Suppressor macrophage (primary cell): ENCODE measurements at places on chromosomes 11 and 22.

GRCh38 chr11:34250732-34251588 lies 106.8 kb downstream of the ABTB2 start:
- DNase-seq, result peak; percentile 91

DNA sequence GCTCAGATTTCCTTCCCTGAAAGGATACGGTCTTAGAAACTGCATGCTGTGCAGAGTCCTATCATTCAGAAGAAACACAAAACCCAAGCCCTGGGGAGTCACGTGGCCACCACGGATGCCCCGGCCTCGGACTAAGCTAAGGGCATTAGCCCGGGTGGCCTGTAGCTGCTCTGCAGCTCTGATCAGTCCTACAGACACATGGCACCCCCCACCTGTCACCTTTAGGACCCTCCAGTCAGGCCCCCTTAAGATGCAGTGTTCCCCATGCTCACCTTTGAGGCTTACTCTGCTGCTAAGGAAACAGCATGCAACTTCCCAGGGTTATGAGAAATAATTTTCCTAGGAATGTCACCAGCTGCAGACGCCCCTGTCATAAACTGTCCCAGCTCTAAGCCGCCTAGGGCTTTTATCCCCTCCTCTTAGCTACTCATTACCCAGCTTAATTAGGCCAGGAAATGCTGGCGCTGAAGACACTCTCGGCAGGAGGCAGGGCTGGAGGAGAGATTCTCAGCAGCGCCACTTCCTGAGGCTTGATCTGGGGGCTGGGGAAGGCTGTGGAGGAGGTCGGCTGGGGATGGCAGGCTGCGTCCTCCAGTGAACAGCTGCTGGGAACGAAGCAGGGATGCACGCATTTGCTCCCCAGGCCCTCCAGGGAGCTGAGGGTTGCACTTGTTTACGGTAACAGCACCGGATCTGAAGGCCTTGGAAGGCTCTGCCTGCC lies 47.2 kb upstream of the ADA2 start:
- no peak for DNase-seq

- no peak for DNase-seq
Measured at GRCh38 chr11:80417681-80418080, 976.9 kb upstream of the TENM4 start.

DNA sequence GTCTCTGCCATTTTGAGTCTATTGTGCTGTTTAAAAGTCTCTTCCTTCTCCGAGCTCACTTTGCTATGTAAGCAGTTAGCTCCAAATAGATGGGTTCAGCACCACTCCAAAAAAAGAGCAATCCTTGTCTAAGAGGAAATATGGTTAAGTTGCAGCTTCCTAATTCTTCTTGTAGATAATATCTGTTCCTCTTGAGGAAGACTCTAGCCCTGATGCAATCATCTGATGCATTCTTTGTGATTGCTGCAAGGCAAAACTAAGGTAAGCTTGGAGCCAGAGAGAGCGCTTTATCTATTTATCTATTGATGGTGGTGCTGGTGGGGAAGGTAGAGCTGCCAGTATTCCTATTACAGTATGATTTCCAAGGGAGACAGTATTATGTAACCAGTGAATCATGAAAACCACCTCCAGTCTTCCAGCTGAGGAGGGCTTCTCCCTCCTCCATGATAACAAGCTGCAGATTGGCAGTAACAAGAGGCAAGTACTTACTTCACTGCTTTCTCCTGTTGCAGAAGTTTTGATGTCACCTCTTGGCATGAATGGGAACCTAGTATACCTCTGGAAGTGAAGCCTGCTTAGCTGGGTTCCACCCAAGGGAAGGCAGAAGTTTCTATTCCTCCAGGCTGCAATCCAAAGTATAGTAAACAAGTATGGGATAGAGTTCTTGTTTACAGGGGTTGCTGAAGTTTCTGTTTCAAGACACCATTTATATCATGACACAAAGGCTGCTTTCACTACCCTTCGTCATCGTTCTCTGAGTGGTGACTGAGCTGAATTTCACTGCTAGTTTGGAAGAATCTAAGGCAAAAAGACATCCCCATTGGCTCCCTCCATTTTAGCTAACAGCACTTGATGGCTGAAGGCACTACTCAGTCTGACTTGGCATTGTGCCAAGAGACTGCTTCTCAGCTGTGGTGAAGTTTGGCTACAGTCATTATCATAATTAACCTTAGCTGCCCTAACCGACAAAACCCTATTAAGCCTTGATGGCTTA lies 49.7 kb downstream of the FDX1 start:
- DNase-seq, result peak; percentile 91

DNA sequence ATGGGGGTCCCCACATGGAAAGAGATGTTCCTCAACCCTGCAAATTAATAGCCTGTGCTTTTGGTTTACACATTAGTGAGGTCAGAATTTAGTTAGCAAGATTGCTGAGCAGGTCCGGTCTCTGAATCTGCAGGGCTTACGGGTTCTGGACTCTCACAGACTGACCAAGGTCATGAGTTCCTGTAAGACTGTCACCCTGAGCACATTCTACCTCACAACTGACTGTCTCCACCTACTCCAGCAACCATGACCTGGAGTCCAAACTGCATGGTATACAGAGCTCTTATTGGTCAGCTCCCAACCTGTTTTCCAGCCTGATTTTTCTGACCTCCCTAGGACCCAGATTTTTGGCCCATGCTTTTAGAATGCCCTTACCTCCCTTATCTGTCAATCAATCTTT lies 28.2 kb downstream of the DKK3 start:
- no peak for DNase-seq

DNA sequence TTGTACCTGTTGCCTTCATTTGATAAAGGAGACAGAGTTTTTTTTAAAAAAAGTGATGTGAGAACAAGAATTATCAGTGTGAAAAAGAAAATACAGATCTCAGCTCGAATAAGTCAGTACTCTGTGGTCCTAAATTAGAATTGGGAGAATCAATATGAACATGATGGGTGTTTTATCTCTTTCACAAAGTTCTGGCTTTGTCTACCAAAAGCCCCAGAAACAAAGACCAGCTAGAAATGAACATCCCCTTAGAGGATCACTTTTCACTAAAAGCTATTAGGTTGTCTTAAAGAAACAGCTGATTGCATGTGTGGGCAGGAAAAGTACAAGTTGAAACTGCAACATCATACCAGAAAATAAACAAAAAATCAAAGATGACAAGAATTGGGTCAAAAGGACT lies 8.4 kb upstream of the ST14 start:
- no peak for DNase-seq

DNA sequence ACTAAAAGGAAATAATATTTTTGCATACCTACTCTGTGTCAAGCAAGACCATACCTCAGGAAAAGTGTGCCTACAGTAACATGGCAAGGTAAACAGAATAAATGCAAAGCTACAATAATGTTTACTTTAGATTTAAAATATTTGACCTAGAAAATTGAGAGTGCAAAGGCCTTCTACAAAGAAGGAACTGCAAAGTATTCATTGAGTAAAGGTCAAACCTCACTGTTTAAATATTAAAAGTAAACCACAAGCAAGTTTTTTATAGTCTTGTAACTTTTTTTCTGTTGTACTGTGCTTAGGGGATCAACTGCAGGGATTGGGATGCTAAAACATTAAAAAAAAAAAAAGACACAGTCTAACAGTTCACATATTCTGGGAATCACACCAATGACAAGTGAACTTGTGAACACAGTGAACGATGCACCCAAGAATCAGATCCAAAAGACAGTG lies 48.8 kb downstream of the CWF19L2 start:
- DNase-seq, result no peak

- DNase-seq, result no peak
Measured at GRCh38 chr22:47022075-47022473, 259.6 kb downstream of the TBC1D22A start.

DNA sequence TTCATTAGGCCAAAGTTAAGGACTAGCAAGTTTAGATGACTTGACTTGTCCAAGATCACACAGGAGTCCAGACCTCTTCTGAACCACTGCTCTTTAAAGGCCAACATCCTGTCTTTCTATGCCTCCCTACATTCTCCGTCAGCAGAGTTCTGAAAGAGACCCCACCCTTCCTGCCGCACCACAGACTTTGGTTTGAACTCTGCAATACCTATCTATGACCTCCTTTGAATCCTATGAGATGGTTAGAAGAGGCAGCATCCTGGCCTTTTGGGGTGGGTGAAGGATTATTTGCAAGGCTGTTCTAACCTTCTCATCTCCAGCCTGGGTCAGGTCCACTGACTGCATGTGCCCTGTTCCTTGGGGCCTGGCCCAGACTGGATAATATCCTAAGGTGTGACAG lies 4.3 kb upstream of the RRM1 start:
- DNase-seq, result no peak

GRCh38 chr11:111367411-111368284 lies 11.4 kb downstream of the POU2AF1 start:
- DNase-seq, result no peak

- no peak for DNase-seq
Measured at GRCh38 chr11:72864702-72865655, 50.8 kb downstream of the ATG16L2 start.

- DNase-seq, result no peak
Measured at GRCh38 chr22:31150615-31151014, 9.4 kb upstream of the RNF185 start.

DNA sequence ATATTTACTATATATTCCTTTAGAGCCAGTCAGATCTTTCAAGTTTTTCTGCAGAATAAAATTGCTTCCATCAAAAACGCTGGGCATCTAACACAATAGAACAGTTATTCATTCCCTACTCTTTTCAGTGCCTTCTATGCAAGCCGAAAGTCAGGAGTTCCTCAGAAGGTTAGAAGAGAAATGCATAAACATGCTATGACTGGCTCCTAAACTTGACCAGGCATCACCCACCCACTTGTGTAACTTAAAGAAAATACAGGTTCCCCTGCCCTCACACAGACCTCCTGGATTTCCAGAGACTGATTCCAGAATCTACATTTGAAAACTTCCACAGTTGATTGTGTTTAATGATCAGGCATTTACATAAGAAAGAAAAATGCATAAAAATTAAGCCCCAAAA lies 19.3 kb upstream of the ARHGAP32 start:
- DNase-seq, result no peak

DNA sequence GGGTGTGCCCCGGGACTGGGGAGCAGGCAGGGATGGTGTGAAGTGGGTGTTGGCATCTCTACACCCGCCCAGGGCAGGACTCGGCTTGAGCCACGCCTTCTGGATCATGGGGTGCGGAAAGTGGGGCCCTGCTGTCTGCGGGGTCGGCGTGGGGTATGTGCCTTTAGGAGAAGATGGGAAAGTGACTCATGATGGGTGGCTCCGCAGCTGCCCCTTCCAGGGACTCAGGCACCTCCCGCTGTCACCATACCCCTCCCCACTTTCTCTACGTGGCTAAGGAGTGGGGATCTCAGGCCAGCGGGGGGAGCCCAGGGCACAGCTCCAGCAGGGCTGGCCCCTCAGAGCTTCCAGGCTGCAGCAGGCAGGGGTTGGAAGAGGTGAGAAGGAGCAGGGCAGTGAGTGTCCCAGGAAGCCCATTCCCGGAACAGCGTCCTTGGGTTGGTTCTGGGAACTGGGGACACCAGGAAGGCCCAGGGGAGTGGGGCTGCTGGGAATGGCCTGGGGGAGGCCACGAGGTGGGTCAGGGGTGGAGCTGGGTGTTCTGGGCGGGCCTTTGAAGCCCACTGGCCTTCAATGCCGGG lies 102.9 kb upstream of the FGF3 start:
- DNase-seq, result no peak

DNA sequence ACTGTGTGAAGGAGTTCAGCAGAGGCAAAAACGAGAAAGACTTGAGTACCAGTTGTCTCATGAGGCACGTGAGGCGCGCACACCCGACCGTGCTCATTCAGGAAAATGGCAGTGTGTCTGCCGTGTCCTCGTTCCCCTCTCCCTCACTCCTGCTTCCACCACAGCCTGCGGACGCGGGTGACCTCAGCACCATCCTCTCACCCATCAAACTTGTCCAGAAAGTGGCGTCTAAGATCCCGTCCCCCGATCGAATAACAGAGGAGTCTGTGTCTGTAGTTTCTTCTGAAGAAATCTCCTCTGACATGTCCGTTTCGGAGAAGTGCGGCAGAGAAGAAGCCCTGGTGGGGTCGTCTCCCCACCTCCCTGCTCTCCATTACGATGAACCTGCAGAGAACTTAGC lies 30.4 kb downstream of the ZBED4 start:
- DNase-seq, result no peak

GRCh38 chr11:110486156-110486555 lies 56.4 kb downstream of the FDX1 start:
- DNase-seq, result peak; percentile 58
